LNCaP clone FGC (cell line): ENCODE measurements at places on chromosomes 1 and 21.

DNA sequence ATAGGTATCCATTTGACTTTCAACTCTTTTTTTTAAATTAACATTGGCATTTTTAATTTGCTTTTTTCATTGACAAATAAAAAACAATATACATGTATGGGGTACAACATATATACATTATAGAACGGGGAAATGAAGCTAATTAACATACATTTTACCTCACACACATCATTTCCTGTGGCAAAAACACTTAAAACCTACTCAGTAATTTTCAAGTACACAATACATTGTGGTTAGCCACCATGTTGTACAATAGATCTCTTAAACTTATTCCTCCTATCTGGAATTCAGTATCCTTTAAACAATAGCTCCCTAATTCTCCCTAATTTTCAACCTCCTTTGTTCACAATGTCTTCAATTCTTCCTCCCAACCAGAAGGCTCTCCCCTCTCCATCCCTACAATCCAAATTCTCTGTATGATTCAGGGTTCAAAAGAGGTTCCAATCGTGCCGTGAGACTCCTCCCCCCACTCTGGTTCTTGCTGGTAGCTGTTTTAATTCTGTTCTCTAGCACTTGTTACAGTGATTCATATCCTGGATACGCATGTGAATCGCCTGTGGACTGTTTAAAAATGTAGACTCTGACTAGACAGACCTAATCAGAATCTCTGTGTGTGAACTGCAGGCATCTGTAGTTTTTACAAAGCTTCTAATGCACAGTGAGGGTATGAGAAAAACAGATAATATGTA lies 87.6 kb upstream of the DUSP10 start:
- DNase-seq: no peak

GRCh38 chr1:195878478-195878877 lies 729.8 kb downstream of the KCNT2 start:
- DNase-seq: no peak

- peak; percentile 40 for DNase-seq
Observed at GRCh38 chr1:157359314-157360022, 192.8 kb downstream of the FCRL5 start.

- no peak for DNase-seq
Observed at GRCh38 chr1:40393173-40393572, 19.6 kb downstream of the SMAP2 start.

DNA sequence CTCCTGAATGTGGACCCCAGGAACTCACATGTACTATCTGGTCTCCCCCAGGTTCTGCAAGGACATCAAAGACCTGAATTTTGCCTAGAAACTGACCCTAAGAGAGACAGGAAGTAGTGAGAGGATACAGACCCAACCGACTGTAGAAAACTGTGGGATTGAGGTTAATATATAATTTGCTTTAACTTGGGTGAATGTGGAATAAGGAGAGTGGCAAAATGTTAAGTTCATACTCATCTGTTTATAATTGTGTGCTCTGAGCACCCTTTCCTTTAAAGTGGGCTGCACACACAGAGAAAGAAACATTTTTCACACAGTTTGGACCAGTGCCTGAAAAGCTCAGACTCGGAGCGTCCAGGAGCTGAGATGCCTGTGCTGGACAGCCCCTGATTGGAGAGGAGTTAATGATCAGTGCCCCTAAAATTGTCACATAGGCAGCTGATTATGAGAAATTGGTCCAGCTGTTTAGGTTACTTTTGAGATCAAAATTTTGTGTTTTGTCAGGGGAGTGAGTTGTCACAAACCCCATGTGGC lies 37.2 kb downstream of the ROR1 start:
- DNase-seq: no peak

DNA sequence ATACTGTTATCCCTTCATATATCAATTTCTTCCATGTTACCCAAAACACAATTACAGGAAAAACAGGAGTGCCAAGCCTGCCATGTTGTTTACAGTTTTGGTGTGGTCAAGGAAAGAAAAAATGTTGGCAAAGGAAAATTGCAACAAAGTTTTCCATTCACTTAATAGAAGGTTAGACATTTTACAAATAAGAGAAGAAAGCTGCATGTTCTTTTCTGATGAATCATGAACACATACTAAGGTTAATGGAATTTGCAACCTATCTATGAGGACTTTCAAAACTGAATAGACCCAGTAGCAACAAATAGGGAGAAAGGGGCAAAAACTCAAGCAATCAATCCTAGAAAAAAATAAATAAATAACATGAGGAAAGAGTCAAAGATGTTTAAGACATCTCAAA lies 556.7 kb downstream of the DPYD start:
- no peak for DNase-seq

DNA sequence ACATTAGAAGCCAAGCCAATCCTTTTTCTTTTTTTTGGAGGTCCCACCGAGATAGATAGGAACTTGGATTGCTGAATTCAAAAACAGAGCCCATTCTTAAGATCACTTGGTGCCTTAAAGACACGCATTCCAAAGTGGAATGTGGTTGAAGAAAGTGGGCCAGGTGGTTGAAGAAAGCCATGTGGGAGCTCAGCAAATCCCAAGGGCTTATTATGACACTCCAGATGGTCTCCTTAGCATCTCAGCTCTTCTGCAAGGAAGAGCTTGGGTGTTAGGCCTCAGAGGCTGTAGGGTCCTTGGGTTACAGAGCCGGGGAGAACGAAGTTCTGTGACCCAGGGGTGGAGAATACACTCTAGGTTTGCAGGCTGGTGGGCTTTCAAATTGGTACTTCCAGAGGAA lies 13.5 kb downstream of the TOR3A start:
- DNase-seq: no peak

- no peak for DNase-seq
Observed at GRCh38 chr21:25562660-25563059, 44.6 kb downstream of the MRPL39 start.

- DNase-seq: no peak
Observed at GRCh38 chr1:174989536-174990220, 10.1 kb upstream of the CACYBP start.

DNA sequence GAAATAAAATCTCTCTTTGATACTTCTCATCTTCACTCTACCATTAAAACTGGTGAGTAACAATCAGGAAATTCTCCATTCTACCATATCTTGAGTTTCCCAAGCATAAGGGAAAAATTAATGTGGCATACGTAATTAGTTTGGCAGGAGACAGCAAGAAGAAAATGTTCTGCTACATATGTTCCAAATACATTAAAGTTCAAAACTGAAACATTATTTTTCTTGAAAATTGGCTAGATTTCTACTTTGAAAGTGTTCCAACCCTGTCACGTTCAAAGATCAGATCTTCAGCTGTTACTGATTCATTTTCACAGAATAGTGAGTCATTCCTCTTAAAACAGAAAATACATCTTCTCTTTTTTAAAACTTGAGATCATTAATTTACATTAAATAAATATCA lies 48.5 kb downstream of the PIGK start:
- no peak for DNase-seq

DNA sequence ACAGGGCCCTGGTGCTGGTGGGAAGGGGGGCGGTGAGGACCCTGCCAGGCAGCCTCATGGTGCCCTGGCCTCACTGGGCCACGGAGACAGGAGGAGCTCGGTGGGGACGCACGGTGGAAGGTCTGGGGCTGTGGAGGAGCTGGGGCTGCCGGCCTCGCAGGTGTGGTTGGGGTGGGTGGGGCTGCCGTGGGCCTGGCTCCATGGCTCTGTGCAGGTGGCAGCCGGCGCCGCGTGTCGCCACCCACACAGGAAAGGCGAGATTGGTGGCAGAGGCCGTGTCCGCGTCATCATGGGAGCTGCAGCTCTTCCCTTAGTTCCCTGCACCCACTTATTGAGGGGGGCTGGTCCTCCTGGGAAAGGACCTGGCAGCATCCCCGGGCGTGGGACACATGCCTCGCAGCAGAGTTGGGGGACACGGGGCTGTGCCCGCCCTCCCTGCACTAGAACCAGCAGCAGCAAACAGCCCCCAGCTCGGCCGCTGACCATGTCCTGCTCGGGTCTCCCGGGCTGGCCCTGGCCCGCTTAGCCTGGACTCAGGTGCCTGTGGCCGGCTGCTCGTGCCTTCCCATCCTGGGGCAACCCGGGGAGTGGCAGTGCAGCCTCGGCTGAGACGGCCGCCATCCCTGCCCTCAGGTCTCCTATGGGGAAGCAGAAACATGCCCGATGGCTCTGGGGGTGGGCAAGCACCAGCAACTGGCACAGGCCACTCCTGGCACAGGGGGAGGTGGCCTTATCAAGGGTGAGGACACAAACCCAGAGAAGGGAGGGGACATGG lies 7.5 kb upstream of the TTC34 start:
- no peak for DNase-seq

GRCh38 chr1:46411601-46412341 lies 17.7 kb downstream of the FAAH start:
- no peak for DNase-seq

DNA sequence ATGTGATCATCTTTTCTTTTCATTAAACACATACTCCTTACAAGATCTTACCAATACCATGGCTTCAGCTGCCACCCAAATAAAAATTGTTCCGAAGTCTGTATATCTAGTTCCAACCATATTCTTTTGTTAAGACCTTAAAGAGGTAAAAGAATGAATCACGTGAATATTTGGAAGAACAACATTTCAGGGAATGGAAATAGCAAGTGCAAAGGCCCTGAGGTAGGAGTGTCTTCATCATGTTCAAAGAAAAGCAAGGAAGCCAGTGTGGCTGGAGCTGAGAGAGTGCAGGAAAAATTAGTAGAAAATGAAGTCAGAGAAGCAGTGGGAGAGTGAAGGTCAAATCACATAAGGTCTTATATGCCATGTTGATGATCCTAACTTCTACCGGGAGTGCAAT lies 50.9 kb downstream of the SLAMF6 start:
- no peak for DNase-seq

GRCh38 chr1:235597867-235598553 lies 51.6 kb downstream of the GNG4 start:
- DNase-seq: no peak

GRCh38 chr1:15558516-15558915 lies 26.3 kb downstream of the AGMAT start:
- no peak for DNase-seq

- DNase-seq: no peak
Observed at GRCh38 chr1:209160230-209160629, 423.3 kb upstream of the CAMK1G start.

DNA sequence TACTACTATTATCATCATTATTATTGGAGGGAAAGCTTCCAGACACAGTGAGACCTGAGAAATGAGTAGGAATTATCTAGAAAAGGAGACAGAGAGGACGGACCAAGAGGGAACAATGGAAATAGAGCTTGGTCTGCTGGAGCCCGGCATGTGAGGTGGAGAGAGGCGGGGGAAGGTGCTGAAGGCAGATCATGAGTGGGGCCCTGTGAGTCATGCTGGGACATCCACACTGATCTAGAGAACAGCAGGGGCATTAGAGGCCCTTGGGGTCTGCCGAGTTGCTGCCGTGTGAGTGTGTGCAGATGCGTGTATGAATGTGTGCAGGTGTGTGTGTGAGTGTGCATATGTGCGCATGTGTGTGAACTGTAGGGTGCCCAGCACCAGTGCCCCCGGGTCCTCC lies 65.7 kb downstream of the TMCO4 start:
- no peak for DNase-seq

- DNase-seq: peak; percentile 52
Observed at GRCh38 chr1:181936768-181937581, 124.5 kb downstream of the ZNF648 start.

DNA sequence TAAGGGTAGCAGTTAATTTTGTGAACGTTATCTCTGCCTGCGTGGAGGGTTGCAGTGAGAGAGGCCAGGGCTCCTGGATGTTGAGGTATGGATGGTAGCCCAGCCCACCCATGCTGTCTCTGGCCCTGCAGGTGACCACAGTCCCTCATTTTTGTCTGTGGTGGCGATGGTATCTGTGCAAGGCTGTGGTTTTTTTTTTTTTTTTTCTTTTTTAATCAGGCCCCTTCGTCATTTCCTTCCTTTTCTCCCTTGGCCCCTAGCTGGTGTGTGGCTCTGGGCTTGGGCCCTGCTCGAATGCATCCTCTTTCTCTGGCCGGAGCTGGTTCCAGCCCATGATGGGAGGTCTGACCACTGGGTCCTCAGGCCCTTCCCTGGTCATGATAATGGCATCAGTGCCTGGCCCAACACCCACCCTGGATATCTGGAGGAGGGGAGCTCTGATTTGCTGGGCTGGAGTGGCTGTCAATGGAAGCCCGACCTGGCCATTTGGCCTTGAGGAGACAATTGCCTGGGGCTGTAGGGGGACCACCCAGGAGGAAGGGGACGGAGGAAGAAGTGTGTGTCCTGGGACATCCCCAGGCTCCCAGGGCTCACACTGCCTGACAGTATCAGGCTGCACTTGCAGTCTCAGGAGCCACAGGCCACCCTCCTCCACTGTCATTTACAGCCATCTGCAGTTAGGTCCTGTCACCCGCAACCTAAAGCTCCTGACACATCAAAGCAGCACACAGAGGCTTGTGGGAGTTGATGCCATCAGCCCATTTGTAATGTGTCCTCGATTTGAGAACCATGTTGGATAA lies 8.1 kb upstream of the RNF187 start:
- DNase-seq: no peak

- no peak for DNase-seq
Observed at GRCh38 chr1:67700692-67701410, 15.8 kb downstream of the GADD45A start.

- no peak for DNase-seq
Observed at GRCh38 chr1:114314576-114314975, 160.9 kb upstream of the SYT6 start.

DNA sequence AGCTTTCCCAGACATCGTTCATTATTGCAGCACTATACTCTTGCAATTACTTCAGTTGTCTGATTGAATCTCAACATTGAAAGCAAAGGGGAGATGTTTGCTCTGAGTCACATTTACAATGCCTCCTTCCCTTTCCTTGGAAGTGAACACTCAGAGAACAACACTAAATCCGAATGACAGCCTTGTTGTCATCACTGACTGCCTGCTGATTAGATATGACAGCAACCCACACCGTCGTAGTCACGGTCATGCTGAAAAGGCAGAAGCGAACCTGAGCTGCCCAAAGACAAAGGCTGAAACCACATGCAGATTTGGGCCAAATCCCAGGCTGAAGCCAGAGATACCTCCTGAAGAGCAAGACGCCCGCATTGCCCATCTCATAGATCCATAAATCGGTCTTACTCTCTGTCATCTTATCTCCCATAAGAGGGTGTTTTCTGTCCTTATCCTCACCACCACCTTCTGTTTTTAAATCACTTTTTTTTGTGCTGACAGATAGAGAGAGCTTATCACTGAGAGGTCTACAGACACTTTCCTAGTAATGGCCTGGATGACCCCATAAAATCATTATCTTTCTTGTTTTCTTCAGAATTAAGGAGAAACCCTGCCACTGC lies 47.5 kb downstream of the TMCO4 start:
- DNase-seq: no peak

DNA sequence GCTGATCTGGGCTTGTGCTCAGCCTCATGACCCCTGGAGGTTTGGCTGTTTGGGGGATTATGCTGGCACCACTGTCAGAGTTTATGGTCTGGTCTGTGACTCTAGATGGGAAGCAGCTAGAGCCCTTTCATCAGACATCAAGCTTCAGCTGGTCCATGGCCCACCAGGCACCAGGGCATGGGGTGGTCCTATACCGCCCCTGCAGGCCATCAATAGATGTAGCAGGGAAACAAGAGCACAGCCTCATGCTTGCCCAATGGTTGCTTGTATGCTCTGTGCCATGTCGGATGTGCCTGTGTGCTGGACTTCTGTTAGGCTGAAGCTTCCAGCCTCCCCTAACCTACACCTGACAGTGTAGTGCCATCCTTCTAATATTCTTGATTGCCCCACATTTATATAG lies 71.1 kb upstream of the CD34 start:
- no peak for DNase-seq

GRCh38 chr1:25797939-25798338 lies 2.1 kb upstream of the SELENON start:
- no peak for DNase-seq

GRCh38 chr1:14774225-14774624 lies 175.7 kb downstream of the KAZN start:
- DNase-seq: no peak
